ENCODE measurements at places on chromosomes 7 and 10. TPM values are rescaled to one million over a fixed set of nuclear protein-coding genes. Genes with fewer than 3 reads are reported as not detected.
A peak's percentile ranks its signal among the peaks of the same experiment; 100 is the strongest.

Gene HOGA1
- total RNA-seq: not detected

- DNase-seq: no peak
- H3K27me3 ChIP-seq: no peaks in the 10 kb centered on the region
- no peak overlapping the region for H3K4me3 ChIP-seq
- no peak overlapping the region for H3K27ac ChIP-seq
Observed at GRCh38 chr7:1741751-1742554, 71.9 kb downstream of the ELFN1 start.

DNA sequence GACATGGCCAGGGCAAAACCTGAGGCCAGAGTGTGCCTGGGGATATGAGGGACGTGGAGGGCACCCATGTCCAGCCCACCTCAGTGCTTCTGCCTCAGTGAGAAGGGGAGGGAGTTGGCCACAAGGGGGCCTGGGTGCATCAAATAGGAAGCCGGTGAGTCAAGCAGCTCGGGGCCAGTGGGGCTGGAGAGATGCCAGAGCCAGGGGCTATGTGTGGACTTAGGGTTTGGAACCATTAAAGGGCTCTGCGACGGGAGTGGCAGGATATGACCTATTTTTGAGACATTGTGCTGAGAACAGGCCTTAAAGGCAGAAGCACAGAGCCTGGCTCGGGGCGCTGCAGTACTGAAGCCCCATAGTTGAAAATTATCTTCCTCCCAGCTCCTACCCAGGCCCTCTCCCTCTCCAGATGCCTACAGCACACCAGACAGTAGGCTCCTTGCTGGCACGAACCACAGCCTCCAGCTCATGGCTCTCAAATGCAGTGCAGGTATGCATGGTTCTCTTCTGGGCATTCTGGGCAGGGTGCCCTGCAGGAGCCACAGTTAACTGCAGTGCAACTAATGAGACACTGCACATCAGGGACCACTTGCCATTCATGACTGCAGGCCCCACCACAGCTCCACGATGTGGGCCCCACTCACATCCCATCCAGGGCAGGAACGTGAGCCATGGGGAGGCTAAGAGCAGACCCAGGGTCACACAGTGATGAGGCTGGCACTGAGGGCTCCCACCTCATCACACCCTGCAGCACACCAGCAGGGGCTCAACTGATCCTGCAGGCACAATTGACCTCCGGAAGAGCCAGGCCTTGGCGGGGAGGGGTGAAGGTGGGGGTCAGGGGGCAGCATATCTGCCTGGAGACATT lies 7.2 kb upstream of the PGAM2 start:
- DNase-seq: peak; percentile 92
- H3K27ac ChIP-seq: peak overlapping the region; percentile 66
- H3K27me3 ChIP-seq: no peaks in the 10 kb centered on the region
- H3K4me3 ChIP-seq: no peak overlapping the region
- H3K36me3 ChIP-seq: peaks cover 10% of the 10 kb centered on the region
- H3K4me1 ChIP-seq: peaks cover 21% of the 10 kb centered on the region

GRCh38 chr7:21754963-21755362 lies 190.7 kb downstream of the CDCA7L start:
- no peak for DNase-seq
- H3K4me3 ChIP-seq: no peak overlapping the region
- no peaks in the 10 kb centered on the region for H3K4me1 ChIP-seq

All from osteocyte (in vitro differentiated cells).